Endothelial cell of umbilical vein (primary cell): ENCODE measurements at places on chromosomes 7 and 10. TPM values are rescaled to one million over a fixed set of nuclear protein-coding genes. Genes with fewer than 3 reads are reported as not detected.

UBE3C gene
- 75.9 and 77.3 TPM in 2 replicates for total RNA-seq

OR9A2 gene
- not detected in 2 replicates for total RNA-seq

HYAL4 gene
- not detected in 2 replicates for total RNA-seq

HOXA11 gene
- total RNA-seq, result 15.2 and 16.7 TPM in 2 replicates

TSPAN13 gene
- 33.0 and 42.2 TPM in 2 replicates for total RNA-seq

HOGA1 gene
- total RNA-seq, result 0.46 and 0.91 TPM in 2 replicates
